ENCODE measurements at places on chromosomes 13 and 19.
A peak's percentile ranks its signal among the peaks of the same experiment; 100 is the strongest.

- DNase-seq, result no peak
Measured at GRCh38 chr19:51511353-51511752, 9.8 kb upstream of the SIGLEC12 start.

- no peak for DNase-seq
Measured at GRCh38 chr13:35694549-35695447, 218.3 kb upstream of the MAB21L1 start.

GRCh38 chr13:28495538-28496187, 735 bp upstream of the FLT1 start:
- no peak for DNase-seq

GRCh38 chr19:17303940-17304267, 679 bp upstream of the ABHD8 start:
- no peak for DNase-seq

- no peak for DNase-seq
Measured at GRCh38 chr13:75724752-75725517, 88.8 kb downstream of the LMO7 start.

DNA sequence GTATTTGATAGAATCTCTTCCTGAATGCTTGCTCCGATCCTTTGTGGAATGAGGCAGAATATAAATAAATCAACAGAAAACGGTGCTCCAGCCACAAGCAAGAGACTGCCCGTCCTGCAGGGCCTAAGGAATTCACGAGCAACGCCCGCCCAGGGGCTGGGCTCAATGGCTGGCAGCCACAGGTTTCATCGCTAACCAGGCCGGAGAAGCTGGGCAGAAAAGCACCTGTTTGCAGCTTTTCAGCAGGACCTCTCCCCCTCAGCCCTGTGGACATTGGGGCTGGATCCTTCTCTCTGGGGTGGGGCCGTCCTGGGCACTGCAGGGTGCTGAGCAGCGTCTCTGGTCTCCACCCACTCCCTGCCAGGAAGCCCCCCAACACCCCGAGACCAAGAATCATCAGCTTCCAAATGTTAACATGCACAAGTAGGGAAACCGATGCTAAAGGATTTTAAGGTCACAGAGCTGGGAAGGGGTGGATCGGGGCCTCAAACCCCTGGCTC, 102.5 kb downstream of the GADD45B start:
- peak; percentile 54 for DNase-seq

DNA sequence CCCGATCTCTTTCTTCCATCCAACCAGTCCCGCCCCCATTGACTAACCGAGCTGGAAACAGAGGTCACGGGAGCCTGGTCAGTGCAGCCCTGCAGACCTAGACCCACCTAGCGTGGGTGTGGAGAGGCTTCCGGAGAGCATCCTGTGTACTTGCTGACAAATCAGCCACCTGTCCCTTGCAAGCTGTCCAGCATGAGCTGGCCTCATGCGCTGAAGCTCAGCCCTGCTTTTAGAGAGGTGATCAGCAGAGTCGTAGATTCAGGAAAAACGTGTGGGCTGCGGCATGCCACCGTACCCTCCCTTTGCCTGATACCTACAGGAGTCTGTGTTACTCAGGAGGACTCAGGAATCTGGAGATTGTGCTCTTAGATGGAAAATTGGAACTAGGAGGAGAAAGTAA, 80.3 kb upstream of the UQCRFS1 start:
- no peak for DNase-seq

GRCh38 chr19:10913716-10914340, 14.6 kb downstream of the YIPF2 start:
- no peak for DNase-seq

GRCh38 chr19:49676136-49676783, 811 bp upstream of the PRMT1 start:
- peak; percentile 86 for DNase-seq
